ENCODE measurements at places on chromosomes 6 and 20.

GRCh38 chr20:52748990-52749389 is 223.2 kb upstream of the TSHZ2 start:
- DNase-seq, result no peak

DNA sequence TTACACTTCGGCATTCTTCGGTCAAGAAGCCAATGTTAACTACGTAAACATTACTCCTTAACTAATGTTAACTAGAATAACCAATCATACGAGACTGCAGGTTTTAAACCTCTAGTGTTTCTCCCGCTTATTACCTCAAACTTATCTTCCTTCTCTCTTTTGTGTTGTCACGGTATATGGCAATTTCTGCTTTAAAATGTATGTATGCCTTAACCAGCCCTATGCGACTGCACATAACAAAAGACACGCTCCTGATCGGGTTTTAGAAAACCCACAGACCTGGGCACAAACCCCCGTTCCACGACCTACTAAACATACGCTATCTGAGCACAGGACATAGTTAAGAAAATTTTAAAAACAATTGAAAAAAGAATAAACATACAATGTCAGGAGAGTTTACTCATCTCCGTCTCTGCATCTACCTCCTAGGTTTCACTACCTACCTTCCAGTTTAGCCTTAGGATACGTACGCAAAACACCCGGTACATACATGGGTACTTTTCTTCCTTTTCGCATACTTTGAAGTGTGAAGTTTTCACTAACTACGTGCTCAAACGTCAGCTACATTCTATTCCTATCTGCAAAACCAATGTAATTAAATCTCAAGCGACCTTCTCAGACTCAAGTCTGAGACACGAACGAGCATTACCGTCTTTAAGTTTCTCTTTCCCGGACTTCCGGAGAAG is 1.1 kb downstream of the CD164 start:
- DNase-seq, result no peak

- DNase-seq, result no peak
Measured at GRCh38 chr6:99458319-99458718, 33.2 kb upstream of the PNISR start.

DNA sequence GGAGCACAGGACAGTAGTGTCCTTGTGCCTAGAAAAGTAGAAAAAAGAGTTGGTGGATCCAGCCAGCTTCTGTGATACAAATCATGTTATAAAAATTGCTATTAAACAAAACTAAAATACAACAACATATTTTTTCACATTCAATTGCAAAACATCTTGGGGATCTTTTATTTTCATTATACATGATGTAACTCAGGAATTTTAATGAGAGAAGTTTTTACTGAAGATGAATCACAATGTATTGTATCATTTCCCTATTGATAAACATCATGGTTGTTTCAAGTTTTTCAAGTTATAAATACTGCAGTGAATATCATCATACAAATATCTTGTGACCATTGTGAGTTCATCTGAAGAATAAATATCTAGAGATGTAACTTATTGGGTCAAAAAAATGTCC is 608.0 kb downstream of the PHF3 start:
- no peak for DNase-seq

DNA sequence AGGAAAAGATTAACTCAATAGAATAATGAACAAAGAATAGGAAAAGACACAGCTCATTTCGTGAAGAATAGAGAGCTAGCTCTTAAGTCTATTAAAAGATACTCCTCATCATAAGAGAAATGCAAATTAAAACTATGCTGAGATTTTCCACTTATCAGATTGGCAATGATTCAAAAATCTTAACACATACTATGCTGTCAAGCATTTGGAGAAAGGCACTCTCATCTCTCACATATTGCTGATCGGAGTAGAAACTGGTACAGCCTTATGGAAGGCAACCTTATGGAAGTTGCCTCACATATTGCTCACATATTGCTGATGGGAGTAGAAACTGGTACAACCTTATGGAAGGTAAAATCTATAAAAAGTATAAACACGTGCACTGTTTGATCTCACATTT is 21.4 kb upstream of the PLAGL1 start:
- no peak for DNase-seq

DNA sequence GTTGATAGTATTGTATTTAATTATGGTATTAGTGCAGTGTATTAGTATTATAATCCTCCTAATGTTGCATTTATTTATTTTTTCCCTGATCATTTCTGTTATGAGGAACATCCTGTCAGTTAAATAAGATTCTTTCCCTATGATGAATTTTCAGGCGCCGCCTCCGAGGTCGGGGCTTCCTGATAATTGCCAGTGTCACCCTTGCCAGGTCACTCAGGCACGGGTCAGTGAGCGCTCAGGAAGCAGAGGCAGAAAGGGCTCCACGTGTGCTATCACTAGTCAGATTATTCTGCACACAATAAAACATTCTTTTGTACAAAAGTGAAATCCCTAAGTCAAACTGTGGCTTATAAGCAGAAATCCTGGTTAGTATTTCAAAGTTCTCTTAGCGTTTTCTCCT is 64.8 kb downstream of the TSHZ2 start:
- DNase-seq, result no peak

DNA sequence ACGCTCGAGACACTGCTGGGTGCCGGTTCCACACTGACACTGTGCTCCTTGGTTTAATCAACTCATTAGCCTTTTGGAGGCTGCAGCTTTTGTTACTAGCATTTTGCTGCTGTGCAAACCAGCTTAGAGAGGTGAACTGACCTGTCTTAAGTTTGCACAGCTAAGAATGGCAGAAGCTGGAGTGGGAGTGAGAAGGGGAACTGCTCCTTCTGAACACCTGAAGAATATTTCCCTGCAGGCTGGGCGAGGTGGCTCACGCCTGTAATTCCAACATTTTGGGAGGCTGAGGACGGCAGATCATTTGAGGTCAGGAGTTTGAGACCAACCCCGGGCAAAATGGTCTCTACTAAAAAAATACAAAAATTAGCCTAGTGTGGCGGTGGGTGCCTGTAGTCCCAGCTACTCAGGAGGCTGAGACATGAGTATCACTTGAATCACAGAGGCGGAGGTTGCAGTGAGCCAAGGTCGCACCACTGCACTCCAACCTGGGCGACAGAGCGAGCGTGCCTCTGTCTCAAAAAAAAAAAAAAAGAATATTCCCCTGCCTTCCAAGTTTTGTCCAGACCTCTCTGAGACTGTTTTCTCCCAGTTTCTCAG is 5.0 kb downstream of the CEBPB start:
- no peak for DNase-seq

DNA sequence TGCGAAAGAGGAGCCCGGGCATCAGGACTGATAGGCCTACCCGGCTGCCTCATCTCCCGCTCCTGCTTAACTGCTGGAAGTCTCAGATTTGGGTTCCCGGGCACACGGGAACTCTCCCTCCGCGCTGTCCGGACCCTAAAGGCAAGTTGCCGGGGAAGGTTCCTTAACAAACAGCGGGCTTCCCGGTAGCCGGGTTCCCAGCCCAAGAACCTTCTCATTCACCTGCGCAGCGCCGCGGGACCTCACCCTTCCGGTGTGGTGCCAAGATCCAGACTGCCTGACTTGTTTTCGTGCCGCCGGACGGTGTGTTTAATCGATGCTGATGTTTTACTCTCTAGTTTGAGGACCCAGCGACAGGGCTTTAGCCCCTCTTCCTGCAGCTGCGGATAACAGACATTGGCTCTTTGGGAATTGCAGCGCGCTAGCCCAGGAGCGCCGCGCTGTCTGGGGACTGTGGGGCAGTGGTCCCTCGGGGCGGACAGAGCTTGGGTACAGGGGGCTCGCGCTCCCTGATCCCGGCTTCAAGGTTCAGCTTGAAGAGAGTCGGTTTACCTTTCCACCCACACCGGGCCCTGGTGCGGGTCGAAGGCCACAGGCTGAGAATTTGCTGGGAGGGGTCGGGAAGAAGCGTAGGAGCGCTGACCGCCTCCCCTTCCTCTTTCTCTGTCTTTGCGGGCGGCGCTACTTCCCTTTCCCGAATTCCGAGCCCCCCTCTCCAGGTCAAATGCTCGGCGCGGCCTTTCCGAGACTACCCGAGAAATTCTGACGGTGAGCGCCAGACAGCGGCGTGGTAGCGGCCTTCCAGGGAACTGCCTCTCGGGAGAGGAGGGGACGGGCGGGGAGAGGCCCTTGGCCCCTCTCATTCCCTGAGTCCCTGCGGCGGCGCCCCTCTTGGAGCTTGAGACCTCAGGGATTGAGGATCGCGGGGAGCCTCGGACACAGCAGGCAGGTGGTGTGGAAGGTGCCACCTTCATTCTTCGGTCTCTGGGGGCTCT is 17.2 kb downstream of the ABT1 start:
- no peak for DNase-seq

DNA sequence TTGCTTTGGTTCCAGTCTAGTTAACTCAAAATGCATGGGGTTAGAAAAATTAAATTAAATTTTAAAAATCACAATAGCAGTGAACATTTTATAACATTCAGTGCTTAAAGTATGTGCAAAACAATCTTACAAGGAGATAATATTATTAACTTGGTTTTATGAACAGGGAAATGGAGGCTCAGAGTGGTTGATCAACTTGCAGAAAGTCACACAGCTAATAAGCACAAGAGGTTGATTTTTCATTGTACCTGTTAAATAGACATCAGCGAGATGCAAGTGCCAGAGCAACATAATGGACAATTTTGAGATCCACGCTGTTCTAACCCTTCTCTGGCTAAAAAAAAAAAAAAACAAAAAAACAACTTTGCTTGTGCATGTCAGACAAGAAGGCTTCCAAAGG is 219.8 kb downstream of the TSHZ2 start:
- DNase-seq, result no peak

GRCh38 chr20:5033566-5033965 is 32.3 kb upstream of the SLC23A2 start:
- DNase-seq, result no peak

DNA sequence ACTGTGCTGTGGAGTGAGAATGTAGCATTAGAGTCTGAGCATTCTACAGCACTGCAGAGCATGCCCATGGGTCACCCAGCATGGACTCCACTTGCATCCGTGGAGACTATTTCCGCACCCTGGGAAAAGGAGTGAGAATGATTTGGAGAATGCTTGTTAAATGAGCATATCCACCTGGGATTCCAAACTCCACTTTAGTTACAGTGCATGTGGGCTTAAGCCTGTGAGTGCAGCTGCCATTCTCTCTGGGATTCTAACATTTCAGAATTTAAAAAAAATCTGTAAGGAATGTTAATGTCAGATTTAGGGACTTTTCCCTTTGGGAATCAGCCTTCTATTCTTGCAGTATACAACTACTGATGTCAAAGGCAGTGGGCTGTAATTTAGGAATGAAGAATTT is 33.4 kb downstream of the KIF25 start:
- DNase-seq, result no peak

DNA sequence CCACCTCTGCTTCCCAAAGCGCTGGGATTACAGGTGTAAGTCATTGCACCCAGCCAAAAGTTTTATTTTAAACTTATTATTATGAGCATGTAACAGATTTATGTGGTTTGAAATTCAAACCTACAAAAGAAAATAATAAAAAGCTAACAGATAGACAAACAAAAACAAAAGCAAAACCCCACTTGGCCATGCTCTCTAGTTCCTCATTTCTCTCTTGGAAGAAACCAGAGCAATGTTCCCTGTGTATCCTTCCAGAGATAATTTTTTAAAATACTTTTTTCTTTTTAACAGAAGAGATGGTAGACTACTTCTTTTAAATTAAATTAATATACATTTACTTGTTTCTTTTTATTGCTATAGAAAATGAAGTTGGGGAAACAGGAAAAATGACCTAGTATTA is 28.0 kb upstream of the SLC17A3 start:
- no peak for DNase-seq

DNA sequence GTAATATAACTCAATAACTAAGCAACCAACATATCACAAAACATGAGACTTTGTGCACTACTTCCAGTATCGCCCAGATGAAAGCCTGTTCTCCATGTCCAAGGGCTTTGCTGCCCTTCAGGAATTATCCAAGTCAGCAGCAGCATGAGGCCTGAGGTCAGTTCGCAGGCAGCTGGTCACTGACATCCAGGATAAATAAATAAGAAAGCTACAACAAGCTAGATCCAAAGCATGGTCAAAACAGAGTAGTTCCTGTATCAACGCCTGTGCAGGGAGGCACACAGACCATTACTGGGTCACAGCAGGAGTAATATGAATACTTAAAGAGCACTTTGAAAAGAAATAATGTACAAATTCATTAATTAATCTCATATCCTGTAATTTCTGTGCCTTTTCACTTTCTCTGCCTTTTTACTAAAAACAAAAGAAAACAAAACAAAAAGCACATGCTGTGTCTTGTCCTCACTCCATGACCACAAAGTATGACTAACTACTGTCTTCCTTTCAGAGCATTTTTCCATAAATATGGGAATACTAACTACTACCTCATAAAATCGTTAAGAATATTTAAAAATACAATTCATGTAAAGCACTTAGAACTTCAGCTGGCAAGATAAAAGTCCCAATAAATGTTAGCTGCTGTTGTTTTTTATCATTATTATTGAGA is 374.9 kb upstream of the IRAK1BP1 start:
- peak; percentile 21 for DNase-seq

- DNase-seq, result no peak
Measured at GRCh38 chr6:15751721-15752350, 89.0 kb upstream of the DTNBP1 start.

- DNase-seq, result no peak
Measured at GRCh38 chr20:24236201-24236600, 233.2 kb upstream of the SYNDIG1 start.

- DNase-seq, result peak; percentile 84
Measured at GRCh38 chr6:2245877-2246863, 765 bp upstream of the GMDS start.

GRCh38 chr6:124056407-124057334 is 253.0 kb downstream of the NKAIN2 start:
- DNase-seq, result no peak

DNA sequence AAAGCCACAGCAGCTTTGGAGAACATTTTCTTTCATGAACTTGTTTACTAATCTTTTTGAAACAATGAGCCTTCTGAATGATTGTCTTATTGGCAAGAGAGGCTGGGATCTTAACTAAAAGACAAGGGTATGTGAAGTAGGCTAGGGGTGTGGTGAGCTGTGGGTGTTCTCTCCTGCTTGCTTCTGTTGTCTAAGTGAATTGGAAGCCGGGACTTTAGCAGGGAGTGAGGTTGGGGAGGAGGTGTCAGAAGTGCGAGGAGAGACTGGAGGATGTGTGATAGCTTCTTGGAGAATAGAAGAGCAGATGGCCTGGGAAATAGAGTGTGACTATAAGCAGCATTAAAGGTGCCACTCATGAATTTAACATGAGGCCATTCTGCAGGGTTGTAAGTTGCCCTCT is 562.8 kb downstream of the UTRN start:
- no peak for DNase-seq

DNA sequence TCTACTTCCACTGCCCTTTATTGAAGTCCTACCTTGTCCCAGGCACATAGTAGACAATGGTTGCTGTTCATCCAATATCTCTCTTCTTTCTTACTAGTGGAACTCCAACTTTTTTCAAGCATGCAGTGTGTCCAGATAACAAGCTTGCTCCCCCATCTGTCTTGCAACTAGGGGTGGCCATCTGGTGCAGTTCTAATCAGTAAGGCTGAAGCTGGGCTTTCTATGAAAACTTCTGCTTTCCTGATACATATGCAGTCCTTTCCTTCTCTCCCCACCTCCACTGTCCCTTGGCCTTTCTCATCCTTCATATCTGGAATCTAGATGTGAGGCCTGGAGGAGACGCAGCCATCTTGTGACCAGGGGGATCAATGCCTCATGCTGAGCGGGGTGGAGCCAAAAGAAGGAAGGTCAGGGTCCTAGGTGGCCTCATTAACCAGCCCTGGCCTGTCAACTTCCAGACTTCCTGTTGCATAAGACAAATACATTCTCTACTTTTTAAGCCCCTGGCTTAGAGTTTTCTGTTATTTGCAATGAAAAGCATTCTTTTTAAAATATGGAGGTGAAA is 59.6 kb upstream of the ZFP64 start:
- DNase-seq, result no peak

Data from RWPE1 (cell line).